Activated CD4-positive, alpha-beta T cell treated with anti-CD3 and anti-CD28 coated beads, Interleukin-2, amount 10 ng/mL, durations not matched to agents 24 days and 14 days (primary cell): ENCODE measurements at places on chromosomes 11 and 22. TPM values are rescaled to one million over a fixed set of nuclear protein-coding genes. Genes with fewer than 3 reads are reported as not detected.

- no peak for DNase-seq
- no peak overlapping the region for H3K4me3 ChIP-seq
- no peaks in the 10 kb centered on the region for H3K36me3 ChIP-seq
- no peaks in the 10 kb centered on the region for H3K27me3 ChIP-seq
- peaks cover 2% of the 10 kb centered on the region for H3K4me1 ChIP-seq
- no peak overlapping the region for H3K27ac ChIP-seq
These were observed 166.2 kb downstream of the LDLRAD3 start for GRCh38 chr11:36109850-36110606.

- DNase-seq, result no peak
- no peaks in the 10 kb centered on the region for H3K27me3 ChIP-seq
- H3K4me3 ChIP-seq, result no peak overlapping the region
- H3K4me1 ChIP-seq, result peaks cover 3% of the 10 kb centered on the region
- H3K27ac ChIP-seq, result no peak overlapping the region
These were observed 39.7 kb upstream of the CCDC89 start for GRCh38 chr11:85725510-85726258.

DNA sequence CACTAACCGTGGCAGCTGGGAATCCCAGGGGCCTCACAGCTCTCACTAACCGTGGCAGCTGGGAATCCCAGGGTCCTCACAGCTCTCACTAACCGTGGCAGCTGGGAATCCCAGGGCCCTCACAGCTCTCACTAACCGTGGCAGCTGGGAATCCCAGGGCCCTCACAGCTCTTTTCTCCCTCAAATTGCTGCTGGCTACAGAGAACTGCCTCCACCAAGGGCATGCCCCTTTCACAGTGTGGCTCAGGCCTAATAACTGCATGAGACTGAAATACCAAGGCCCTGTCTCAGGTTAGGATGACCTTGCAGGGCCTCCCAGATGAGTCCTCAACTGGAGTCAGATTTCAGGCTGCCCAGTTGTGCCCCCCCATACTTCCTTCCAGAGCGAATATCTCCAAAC, 35.1 kb upstream of the GGTLC2 start:
- H3K4me1 ChIP-seq, result no peaks in the 10 kb centered on the region
- H3K4me3 ChIP-seq, result no peak overlapping the region
- no peaks in the 10 kb centered on the region for H3K36me3 ChIP-seq
- peaks cover 6% of the 10 kb centered on the region for H3K27me3 ChIP-seq

- peaks cover 3% of the 10 kb centered on the region for H3K27me3 ChIP-seq
- no peak for DNase-seq
- no peaks in the 10 kb centered on the region for H3K4me1 ChIP-seq
- no peak overlapping the region for H3K4me3 ChIP-seq
- H3K27ac ChIP-seq, result no peak overlapping the region
These were observed 2.3 kb downstream of the CARD18 start for GRCh38 chr11:105137286-105137685.

DNA sequence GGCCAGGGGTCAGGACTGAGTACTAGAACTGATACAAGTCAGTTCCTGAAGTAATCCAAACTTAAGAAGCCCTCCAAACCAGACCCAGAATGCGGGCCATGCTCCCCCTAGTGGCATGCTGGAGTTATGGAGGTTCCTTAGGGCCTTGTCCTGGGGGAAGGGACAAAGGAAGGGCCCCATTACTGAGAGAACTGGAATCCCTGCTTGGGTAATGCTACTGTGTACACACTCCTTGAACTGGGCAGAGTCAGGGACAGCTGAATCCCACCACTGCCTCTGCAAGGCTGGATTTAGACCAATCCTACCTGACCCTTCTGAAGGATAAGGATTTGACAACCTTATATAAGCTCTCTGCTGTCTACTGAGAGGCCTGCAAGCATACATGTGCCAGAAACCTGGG, 97.3 kb upstream of the AKIP1 start:
- no peak overlapping the region for H3K27ac ChIP-seq
- peaks cover 9% of the 10 kb centered on the region for H3K4me1 ChIP-seq
- H3K36me3 ChIP-seq, result no peaks in the 10 kb centered on the region
- no peak overlapping the region for H3K4me3 ChIP-seq
- DNase-seq, result peak; percentile 78

- no peaks in the 10 kb centered on the region for H3K27me3 ChIP-seq
- no peak overlapping the region for H3K4me3 ChIP-seq
- H3K4me1 ChIP-seq, result no peaks in the 10 kb centered on the region
- no peaks in the 10 kb centered on the region for H3K36me3 ChIP-seq
These were observed 11.1 kb upstream of the SOX10 start for GRCh38 chr22:37995460-37995859.

GRCh38 chr11:16099343-16099900, 256.9 kb downstream of the SOX6 start:
- no peaks in the 10 kb centered on the region for H3K36me3 ChIP-seq
- no peaks in the 10 kb centered on the region for H3K4me1 ChIP-seq
- no peak for DNase-seq
- no peak overlapping the region for H3K4me3 ChIP-seq

DNA sequence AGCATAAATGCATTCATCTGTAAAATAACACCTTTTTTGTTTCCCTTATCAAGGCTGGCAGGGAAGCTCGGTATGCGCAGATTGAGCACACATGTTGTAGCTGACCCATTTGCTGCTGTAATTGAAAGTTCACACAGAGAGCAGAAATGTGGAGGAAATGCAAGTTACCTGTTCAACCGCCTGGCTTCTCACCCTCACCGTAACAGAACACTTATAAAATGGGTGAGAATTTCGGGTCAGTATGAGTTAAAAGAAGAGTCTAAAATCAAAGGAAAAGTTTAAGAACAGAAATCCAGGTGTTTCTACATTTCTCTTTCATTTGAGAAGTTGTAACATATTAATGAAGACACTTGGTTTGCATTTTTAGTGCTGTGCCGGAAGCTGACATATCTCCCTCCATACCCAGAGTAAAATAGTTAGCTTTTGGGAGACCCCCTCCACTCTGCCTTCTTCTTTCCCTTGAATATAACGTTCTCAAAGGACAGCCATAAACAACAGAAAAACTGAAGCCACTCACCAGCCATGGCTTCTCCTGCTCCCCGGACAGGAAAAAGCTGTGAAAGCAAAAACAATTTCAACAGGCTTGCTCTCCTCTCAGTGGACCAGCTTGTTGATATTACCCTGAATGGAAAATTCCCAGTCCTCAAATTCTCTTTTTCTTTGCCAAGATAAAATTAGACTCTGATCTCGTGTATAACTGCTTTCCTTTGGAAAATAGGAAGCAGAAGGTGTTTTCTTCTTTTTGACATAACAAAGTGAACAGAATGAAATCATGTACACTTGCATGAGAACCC, at the start of gene CASP12:
TSS of gene CASP12 (minus strand) at position 570 of the 794 bp plus-strand sequence.
- peaks cover 3% of the 10 kb centered on the region for H3K36me3 ChIP-seq
- H3K4me3 ChIP-seq, result peak within 1 kb of the TSS; percentile 34
- peak within 1 kb of the TSS; percentile 36 for H3K27ac ChIP-seq
- peaks cover 17% of the 10 kb centered on the region for H3K4me1 ChIP-seq

GRCh38 chr11:129333873-129334272, 41.8 kb upstream of the BARX2 start:
- H3K36me3 ChIP-seq, result no peaks in the 10 kb centered on the region
- H3K4me3 ChIP-seq, result no peak overlapping the region
- no peak overlapping the region for H3K27ac ChIP-seq
- no peaks in the 10 kb centered on the region for H3K27me3 ChIP-seq

Gene P2RY2
- total RNA-seq, result not detected in 2 replicates

Gene ZNF70
- total RNA-seq, result 2.5 and 2.6 TPM in 2 replicates

Gene CRYBA4
- not detected in 2 replicates for total RNA-seq

Gene SMIM35
- total RNA-seq, result 0.14 and 0.28 TPM in 2 replicates

Gene GLYATL2
- total RNA-seq, result not detected in 2 replicates

Gene SCN2B
- 0.02 and 0.05 TPM in 2 replicates for total RNA-seq

Gene SLC37A2
- 0.07 TPM in 2 replicates for total RNA-seq

Gene PAMR1
- not detected in 2 replicates for total RNA-seq

Gene C11orf97
- total RNA-seq, result not detected in 2 replicates

Gene CLDN25
- total RNA-seq, result not detected in 2 replicates
